ENCODE measurements at places on chromosomes 5 and 9.

DNA sequence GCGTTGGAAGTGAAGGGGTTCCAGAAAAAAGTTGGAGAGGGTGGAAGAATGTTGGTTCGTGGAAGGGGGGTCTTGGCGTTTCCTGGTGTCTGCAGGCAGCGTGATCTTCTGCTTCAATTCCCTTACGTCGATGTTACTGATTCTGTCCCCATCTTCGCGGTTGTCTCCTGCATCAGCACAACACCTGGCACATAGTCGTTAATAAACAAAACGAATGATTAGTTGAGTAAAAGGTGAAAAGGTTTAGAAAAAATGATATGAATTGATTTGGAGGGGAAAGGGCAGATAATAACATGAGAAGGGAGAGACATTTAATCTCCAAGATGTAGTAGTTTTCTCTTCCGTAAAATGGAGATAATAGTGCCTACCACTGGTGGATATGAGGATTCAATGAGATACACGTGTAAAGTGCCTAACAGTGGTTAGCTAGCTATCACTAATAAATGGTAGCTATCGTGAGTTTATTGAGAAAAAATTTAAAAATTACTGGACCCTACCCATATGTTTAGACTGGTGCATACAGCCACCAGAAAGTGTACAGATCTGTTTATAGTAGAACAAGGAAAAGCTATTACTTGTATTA, 556 bp downstream of the MTREX start:
- DNase-seq: no peak

DNA sequence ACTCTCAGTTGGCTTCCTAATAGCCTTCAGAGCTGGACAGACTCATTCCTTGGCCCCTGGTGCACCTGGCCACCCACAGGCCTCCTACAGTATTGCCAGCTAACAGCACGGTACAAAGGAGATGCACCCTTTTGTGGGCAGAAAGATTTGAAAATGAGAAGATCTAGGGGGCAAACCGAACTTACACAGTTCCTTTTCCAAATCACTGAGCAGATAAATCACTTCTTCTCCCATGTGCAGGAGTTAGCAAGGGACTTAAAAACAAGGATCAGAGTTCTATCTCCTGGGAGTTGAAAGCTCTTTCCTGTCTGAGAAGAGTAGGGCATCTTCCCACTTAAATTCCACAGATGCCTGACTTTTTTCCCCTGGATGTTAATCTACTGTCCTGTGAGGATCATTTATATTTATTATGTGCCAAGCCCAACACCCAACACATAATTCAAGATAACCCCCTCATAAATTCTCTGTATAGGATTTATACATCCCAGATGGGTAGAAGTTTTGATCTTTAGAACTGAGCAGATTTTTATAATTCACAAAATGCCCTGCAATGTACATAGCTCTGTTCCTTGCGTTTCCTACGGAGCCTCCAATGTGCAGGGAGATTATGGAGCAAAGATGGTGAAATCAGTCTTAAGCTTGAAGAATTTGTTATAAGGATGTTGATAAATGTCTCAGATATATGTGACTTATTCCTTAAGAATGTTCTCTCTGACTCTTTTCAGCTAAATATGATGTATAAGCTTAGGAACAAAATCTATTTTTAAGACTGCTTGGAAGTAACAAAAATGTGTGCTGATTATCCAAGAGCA, 207.2 kb upstream of the DAPK1 start:
- no peak for DNase-seq

GRCh38 chr5:2387634-2388325, 363.7 kb downstream of the IRX2 start:
- DNase-seq: no peak

- DNase-seq: no peak
Measured at GRCh38 chr5:38615981-38616451, 59.6 kb upstream of the LIFR start.

GRCh38 chr5:148684528-148684927, 30.2 kb upstream of the HTR4 start:
- no peak for DNase-seq

- DNase-seq: no peak
Measured at GRCh38 chr5:171152382-171152781, 156.7 kb upstream of the TLX3 start.

DNA sequence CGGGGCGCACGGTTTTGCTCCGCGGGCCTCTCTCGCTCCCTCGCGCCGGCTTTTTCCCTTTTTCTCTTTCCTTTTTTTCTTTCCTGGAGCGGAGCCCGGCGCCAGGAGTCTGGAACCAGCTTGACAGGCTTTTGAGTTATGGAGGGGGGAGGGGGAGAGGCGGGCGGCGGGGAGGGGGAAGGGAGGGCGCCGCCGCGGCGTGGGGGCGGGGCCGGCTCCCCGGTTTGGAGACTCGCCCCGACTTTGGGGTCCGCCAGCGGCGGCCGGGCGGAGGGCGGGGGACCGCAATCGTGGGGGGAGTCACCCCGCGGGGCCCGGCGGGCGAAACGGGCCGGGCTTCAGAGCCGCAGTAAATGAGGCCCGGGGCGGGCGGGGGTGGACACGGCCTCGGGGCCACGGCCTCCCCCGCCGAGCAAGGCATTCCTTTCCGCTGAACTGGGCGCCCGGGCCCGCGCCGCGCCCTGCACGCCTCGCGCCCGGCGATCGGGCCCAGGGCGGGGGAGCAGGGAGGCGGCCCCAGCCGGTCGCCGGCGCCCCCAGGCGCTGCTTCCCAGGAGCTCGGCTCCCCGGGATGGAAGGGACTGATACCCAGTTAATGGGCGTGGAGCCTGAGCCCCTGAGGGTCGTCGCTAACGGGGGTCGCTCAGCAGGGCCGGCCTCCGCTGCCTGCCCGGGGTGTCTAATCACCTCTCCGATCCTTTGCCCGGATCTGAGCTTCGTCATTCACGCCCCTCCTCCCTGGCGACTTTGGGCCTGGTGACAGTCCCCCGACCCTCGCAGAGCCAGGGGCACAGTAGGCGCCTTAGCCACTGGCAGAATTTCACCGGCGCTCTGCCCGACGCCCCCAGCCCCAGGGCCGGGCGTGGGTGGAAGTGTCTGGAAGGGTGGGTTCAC, 138.1 kb downstream of the C9orf50 start:
- DNase-seq: no peak

GRCh38 chr9:8224381-8224801, 424.8 kb upstream of the DMAC1 start:
- DNase-seq: no peak

GRCh38 chr5:59330680-59331079, 562.8 kb downstream of the PDE4D start:
- no peak for DNase-seq

DNA sequence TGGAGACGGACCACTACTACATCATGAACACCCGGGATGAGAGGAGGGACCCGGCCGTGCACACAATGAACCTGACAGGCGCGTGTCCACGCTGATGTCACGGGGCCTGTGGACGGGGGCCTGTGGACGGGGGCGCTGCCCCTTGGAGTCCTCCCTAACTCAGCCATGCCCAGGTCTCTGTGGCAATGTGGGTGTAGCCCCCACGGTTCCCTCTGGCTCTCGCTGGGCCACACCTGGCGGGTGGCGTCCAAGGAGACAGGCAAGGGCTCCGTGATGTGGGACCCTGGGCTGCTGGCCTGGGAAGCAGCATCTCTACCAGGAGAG, 22.1 kb downstream of the PAEP start:
- DNase-seq: no peak

DNA sequence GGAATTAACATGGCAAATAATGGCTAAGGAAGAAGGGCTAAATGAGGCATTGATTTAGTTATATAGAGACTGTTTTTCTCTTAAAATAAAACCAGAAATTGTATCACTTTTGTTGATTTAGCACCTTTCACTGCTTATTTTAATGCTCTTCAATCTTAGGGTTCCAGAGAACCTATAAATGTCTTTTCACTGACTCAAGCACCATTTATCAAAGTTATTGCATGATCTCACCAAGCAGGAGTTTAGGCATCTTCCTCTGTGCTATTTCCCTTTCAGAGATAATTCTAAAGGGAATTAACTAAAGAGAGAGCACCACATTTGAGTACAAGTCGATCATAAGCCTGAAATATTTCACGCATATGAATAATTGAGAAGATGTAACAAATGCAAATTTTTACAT, 357.1 kb downstream of the CDH18 start:
- DNase-seq: no peak

GRCh38 chr9:4678679-4679267, 596 bp upstream of the CDC37L1 start:
- DNase-seq: no peak

GRCh38 chr9:73093016-73093739, 58.5 kb upstream of the ANXA1 start:
- no peak for DNase-seq

GRCh38 chr5:36667824-36668223, 61.4 kb downstream of the SLC1A3 start:
- DNase-seq: no peak

DNA sequence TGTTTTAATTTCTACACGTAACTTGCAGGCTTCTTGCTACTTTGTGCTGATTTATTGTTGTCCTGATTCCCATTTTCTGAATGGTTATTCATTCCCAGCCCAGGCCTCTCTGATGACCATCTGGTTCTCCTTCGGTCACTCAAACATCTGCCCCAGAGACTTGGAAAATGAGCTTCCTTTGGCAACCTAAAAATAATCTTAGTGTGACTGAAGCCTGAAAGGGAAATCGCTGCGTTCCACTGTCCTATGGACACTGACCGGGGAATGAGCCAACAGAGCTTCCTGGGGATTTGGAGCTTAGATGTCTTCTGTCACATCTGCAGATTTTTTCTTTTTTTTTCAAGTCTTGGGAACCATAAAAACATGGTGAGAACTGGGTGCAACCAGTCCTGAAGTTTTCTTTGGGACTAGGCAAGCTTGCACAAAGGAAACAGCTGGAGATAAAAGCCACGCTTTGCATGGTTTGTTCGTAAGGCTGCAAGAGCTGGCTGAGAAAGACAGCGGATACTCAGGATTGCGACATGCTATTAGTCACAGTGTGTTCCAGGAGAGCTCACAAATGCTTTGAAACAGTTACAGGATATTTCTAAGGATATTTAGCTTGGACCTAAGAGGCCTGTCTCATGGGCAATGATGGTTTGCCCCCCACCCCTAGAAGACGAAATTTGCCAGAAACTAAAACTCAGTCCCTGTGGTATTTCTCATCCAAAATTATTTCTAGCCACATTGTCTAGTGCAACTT, 146.2 kb downstream of the GOLPH3 start:
- DNase-seq: no peak

- DNase-seq: no peak
Measured at GRCh38 chr5:171614511-171614910, 171.1 kb upstream of the SMIM23 start.

DNA sequence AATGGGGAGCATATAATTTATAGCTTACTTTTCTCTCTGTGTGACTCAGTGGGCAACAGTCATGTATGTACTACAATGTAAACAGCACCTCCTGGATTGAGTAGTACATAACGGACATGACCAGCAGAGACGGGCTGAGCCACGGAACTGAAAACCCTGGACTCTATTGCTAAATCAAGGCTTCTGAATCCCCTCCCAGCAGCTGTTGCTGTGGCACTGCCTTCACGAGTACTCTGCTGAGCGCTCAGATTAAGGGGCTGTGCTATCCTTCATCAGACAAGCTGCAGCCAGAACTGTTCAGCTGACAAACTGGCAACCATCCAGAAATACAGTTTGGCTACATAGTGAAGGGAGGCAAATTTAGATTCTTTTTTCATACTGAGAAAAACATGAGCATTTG, 131.3 kb upstream of the CCDC180 start:
- no peak for DNase-seq

GRCh38 chr9:133968966-133969617, 23.0 kb downstream of the VAV2 start:
- DNase-seq: no peak

DNA sequence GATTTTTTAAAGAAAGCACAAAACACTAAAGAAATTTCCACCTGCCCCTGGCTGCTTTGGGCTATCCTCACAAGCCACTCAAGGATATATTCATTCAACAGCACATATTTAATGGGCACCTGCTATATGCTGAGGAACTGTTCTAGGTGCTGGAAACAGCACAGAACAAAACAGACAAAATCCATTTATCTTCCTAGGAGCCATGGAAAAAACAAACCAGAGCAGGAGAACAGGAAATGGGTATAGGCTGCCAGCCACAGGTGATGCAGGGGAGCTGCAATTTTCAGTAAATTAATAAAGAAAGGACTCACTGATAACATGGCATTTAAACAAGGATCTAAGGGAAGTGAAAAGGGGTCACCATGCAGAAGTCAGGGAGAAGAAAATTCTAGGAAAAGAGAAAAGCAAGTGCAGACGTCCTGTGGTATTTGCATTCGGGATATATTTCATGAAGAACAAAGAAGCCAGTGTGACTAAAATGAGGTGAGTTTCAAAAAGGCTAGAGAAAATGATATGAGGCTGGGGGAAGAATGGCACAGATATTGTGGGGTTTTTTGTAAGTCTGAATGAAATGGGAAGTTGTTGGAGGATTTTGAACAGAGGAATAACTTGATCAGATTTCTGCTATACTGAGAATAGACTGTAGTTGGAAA, 152.2 kb downstream of the ADAMTSL1 start:
- no peak for DNase-seq

GRCh38 chr5:37837414-37838032, 2.3 kb downstream of the GDNF start:
- DNase-seq: peak; percentile 5

- DNase-seq: no peak
Measured at GRCh38 chr5:116646611-116647289, 72.1 kb upstream of the SEMA6A start.

DNA sequence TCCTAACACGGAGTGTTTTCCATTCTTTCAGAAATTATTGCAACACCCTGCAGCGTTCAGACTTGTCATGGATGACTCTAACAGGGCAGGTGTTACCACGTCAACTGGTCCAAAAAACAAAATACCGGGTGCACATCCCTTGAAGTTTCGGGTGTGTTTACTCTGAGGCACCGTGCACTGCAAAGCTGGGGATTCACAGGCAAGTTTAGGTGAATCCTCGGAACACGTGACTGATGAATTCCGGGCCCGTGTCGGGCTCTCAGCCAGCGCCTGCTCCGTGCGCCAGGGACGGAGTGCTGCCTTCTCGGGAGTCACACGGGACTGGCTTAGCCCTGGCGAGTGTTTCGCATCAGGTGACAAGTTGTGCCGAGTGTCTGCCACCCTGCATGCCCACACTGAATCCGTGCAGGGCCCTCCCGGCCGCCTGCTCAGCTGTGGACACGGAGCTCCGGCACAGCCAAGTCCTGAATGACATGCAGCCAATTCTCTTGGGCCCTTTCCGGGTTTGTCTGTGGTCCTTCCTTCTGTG, 66.0 kb upstream of the IRX4 start:
- DNase-seq: no peak

Data from T-helper 9 cell (primary cell).